Aorta (tissue), 5 donors: ENCODE measurements at places on chromosomes 7 and 10.

GRCh38 chr7:104089061-104089460, 99.6 kb upstream of the RELN start:
- no peak for DNase-seq

DNA sequence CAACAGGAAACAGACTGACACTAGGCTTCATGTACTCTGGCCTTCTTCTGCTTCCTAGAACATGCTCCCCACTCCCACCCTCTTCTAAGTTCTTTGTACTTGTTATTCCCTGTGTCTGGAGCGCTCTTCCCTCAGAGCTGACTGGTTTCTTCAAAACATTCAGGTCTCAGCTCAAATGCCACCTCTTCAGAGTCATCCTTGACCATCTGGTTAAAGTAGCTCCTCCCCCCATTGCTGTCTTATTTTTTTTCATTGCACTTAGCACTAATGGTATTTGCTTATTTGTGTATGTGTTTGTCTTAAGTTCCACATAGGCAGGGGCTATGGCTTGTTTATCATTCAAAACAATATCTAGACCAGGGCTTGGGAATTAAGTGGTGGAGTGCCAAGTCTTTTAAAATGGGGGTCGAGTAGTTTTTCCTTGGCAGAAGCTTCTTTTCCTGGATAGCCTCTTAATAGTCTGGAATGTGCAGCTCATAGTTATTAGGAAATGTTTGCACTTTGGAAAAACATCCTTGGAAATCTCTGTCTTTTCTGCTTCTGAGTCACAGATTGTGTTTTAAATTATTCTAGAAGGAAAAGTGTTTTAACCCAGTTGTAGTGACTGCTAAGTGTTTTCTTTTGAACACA, 60.0 kb downstream of the RALA start:
- DNase-seq: no peak

- DNase-seq: no peak
These were observed 43.1 kb downstream of the CUX1 start for GRCh38 chr7:101860316-101861217.

DNA sequence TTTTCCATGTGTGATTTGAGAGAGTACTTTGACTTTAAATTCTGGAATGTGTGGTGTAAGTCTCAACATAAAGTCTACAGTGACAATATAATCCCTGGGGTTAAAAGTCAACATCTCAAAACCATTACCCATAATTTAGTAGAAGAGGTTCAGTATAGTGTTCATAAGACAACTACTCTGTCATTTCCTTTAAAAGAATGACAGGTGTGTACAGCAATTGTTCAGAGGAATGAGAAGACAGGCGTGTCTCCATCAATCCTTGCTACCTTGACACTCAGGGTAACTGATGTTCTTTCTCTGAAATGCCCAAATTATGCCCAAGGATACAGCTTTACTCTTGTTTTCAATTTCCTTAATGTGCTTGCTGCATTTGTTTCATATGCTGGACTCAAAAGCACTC, 256.4 kb downstream of the DYNC1I1 start:
- no peak for DNase-seq

DNA sequence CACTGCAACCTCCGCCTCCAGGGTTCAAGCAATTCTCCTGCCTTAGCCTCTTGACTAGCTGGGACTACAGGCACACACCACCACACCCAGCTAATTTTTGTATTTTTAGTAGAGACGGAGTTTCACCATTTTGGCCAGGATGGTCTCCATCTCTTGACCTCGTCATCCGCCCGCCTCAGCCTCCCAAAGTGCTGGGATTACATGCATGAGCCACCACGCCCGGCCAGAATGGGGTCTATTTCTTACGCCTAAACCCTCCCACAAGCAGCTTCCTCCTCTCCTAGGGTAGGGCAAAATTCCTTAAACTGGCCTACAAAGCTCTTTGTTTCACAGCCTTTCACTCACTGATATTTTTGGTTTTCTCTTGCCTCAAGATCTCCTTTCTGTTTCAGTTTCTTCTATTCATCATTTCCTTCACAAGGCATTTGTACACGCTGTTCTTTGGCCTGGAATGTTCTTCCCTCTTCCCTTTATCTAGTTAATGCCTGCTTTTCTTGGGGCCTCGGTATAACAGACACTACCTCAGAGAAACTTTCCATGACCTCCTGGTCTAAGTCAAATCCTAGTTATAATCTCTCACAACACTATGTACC, 6.7 kb downstream of the CPEB3 start:
- no peak for DNase-seq

- no peak for DNase-seq
These were observed 7.6 kb downstream of the LOXL4 start for GRCh38 chr10:98260350-98260749.

DNA sequence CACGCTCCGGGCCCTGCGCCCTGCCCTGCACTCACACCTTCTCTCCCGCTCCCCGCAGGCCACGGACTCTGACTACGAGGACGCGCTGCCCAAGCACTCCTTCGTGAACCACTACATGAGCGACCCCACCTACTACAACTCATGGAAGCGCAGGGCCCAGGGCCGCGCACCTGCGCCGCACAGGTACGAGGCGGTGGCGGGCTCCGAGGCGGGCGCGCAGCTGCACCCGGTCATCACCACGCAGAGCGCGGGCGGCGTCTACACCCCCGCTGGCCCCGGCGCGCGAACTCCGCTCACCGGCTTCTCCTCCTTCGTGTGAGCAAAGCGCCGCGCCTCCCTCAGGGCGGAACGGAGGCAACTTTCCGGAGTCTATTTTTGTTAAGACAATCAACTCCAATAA, 417.0 kb upstream of the FOXK1 start:
- DNase-seq: no peak

DNA sequence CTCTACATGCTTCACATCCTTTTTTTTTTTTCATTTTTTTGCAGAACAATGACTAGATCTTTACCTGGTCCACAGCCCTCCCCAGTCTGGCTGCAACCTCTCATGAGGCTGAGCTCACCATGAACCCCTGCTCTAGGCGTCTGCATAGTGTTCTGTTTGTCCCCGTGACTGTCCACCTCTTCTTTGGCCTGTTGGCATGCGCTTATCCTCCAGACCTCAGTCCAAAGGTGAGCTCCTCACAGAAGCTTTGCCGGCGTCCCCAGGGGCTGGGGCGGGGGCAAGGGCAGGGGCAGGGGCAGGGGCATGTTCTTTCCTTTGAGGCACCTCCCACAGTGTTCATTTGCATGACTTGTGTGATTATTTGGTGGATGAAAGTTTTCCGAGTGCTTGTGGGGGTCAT, 218.4 kb upstream of the ZNF32 start:
- no peak for DNase-seq

DNA sequence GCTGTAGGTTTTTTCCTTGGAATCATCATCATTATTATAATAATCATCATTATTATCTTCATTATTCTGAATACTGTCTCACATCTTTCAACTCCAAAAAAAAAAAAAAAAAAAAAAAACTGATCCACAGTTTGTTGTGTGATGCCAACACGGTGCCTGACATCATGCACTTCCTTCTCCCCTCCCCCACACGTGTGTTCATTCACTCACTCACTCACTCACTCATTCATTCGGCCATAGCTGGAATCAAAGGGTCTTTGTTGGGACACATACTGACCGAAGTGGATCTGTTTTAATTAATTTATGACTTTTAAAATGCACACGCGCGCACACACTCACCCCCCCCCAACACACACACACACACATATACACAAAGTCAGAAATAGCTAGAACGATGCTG, 177.8 kb downstream of the PIP4K2A start:
- no peak for DNase-seq

GRCh38 chr7:140062118-140062527, 628 bp downstream of the PARP12 start:
- peak; percentile 60 for DNase-seq

GRCh38 chr7:98228801-98229200, 17.6 kb downstream of the BHLHA15 start:
- no peak for DNase-seq

DNA sequence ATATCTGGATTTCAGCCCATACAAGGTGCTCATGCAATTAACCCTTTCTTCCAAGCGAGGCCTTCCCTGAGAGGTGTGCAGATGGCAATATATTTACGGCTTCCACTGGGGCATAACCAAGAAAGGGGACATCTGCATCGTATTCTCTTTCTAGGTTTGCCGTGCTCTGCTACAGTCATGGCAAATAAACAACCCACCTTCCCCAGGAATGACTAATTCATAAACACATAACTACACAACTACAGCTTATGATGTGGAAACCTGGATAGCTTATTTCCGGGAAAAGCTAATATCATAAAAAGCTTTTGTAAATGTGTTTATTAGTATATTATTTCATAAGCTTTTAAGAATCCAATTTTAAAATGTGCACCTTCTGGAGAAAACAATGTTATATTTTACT, 120.0 kb downstream of the CAMK1D start:
- no peak for DNase-seq

DNA sequence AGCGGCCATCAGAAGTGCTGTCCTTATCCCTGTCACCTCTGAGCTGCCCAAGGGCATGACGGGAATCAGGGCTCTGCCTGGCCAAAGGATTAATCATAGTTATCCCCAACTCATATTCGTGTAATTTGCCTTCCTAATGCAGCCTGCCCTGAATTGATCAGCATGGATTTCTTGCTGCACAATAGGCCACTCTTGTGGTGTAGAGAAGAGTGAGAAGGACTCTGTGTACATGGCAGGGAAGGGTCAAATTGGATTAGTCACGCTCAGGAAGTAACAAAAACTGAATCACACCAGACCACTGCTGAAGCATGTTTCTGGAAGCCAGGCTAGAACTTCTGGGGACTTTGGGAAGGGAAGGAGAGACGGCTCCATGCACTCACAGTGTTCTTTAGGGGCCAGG, 227.0 kb downstream of the BUB3 start:
- no peak for DNase-seq

DNA sequence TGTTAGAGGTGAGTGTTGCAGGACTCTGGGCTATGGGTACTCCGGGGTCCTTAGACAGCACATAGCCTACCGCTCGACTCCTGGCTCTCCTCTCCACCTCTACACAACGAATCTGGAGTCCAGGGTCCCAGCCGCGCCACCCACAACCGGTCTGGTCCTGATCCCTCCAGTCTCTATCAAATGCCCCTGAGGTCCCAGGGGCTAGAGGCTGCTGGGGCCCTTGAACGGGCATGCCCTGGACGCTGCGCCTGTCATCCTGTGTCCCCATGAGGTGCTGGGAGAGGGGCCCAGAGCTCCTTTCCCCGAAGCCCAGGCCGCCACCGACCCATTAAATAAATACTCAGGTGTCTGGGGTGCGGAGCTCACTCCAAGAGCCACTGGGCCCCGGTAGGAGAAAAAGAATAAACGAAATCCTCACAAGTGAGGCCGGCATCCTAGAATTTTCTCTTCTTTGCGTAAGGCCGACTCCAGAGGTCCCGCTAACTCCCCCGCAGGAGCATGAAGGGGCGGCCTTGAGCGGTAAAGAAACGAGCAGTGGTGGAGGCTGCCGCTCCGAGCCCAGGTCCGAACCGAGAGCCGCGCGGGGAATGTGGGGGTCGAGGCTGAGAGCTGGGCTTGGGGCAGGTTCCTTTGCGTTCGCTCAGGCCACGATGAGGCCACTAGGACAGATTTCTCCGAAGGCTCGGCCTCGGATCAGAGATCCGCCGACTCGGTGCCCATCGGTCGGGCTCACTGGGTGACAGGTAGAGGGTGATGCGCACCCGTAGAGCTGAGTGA, 166.7 kb downstream of the NRF1 start:
- DNase-seq: no peak

DNA sequence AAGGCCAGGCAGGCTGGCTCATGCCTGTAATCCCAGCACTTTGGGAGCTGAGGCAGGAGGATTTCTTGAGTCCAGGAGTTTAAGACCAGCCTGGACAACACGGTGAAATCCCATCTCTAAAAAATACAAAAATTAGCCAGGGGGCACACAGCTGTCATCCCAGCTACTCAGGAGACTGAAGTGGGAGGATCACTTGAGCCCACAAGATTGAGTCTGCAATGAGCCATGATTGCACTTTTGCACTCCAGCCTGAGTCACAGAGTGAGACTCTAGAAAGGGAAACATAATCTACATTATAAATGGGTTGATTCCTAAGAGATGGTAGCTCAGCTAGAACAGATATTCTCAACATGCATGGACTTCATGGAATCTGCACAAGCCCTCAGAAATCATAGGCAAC, 6.3 kb upstream of the LIPF start:
- DNase-seq: no peak
